CD4-positive, CD25-positive, alpha-beta regulatory T cell (primary cell): ENCODE measurements at places on chromosomes 6 and 20. TPM values are rescaled to one million over a fixed set of nuclear protein-coding genes. Genes with fewer than 3 reads are reported as not detected.

Gene APOM
- 1.7 TPM for total RNA-seq

Gene LINC00237
- not detected for total RNA-seq

Gene TAP2
- 165 TPM for total RNA-seq

DNA sequence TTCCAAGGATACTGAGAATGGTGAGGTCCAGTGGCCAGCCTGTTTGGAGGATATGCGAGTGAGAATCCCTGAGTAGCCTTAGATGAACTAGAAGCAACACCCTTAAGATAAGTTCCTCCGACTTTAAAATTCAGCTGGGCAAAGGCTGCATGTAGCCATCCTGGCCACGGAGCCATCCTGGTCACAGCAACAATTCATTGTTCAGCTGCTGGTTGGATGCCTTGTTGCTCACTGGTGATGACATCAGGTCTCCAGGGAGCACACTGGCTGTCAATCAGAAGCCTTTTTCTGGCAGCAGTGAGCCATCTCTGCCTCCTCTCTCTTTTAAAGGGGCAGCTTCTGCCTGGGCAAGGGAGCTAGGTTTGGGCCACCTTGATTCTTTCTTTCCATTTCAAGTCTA, 22.4 kb upstream of the RIMS4 start:
- H3K4me1 ChIP-seq: no peaks in the 10 kb centered on the region
- H3K27ac ChIP-seq: no peak overlapping the region
- H3K4me3 ChIP-seq: no peak overlapping the region
- no peak for DNase-seq

DNA sequence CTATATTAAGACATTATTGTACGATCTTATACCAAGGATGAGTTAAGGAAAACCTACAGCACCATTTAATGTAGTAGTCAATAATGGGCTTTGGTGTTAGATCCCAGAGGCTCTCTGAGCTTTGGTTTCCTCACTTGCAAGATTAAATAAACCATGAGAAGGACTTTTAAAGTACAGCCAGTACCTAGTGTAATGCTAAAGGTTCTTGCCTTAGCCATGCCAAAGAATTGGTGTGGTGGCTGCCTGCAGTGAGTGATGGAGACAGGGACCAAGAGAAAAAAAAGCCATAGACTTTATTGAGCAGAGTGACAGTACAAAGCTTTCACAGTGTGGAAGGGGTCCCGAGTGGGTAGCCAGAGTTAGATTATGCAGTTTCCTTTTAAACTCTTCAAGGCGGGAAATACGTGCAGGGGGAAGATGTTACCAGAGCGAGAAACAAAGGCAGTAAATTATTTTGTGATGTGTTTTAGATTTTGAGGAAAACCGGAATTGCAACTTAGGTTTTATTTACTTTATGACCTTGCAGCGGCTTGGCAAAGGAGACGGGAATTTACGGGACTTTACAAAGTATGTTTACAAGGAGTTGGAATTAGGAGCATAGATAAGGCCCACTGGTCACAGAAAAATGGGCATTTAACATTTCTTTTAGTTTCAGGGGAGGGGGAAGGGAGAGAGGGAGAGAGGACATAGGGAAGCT, 100.4 kb downstream of the MYO6 start:
- H3K36me3 ChIP-seq: no peaks in the 10 kb centered on the region
- no peak overlapping the region for H3K4me3 ChIP-seq
- no peaks in the 10 kb centered on the region for H3K27me3 ChIP-seq
